ENCODE measurements at places on chromosomes 5 and 9.
A peak's percentile ranks its signal among the peaks of the same experiment; 100 is the strongest.

DNA sequence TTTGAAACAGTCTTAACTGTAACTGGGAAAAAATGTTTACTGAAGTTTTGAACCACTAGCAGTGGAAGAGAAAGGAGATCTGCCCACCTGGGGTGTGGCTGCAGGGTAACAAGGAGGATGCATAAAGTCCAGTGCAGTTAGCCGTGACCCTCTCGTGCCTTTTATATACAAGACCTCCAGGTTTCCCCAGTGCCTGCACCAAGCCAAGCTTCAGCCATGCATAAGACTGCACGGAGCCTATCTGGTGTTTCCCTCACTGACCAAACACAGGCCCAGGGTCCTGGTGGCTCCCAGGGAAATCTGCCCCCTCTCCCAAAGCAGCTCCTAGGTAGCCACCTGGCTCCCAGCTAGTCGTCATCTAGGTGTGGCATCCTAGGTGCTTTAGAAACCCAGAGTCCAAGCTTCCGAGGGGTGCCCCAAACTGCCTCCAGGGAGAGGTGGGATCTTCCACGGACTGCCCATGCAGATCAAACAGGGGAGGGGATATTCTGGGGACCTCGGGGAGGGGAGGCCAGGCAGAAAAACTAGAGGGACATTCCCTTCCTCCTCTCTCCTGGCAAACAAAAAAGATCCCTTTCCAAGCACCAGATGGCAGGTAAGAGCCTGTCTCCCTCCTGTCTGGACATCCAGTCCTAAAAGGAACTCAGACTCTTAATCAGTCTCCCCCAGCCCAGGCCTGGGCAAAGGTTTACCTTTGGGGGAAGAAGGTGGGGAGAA lies 2.7 kb downstream of the SHB start:
- DNase-seq: peak; percentile 38

GRCh38 chr5:153552886-153553285 lies 62.4 kb downstream of the GRIA1 start:
- DNase-seq: no peak

- no peak for DNase-seq
Measured at GRCh38 chr5:179817890-179818745, 2.6 kb upstream of the SQSTM1 start.

GRCh38 chr5:67182301-67182790 lies 14.3 kb downstream of the CD180 start:
- peak; percentile 52 for DNase-seq

DNA sequence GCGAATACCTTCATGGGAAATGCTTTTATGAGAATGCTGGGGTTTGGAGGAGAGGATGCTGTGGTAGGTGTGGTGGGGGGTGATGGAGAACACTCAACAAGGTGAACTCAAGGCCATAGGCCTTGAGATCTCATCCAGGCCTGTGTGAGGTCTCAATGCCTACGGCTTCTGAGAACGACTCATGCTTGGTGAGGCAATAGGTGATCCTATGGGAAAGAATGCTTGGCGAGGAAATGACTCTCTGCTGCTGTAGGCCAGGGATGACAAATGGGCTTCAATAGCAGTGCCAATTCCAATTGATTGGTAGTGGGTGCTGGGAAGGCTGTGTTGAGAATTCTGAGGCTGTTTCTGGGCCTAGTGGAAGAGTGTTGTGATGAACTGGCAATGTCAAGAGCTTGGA lies 280.2 kb upstream of the CLINT1 start:
- DNase-seq: no peak
